ENCODE measurements at places on chromosomes 7 and 10.

DNA sequence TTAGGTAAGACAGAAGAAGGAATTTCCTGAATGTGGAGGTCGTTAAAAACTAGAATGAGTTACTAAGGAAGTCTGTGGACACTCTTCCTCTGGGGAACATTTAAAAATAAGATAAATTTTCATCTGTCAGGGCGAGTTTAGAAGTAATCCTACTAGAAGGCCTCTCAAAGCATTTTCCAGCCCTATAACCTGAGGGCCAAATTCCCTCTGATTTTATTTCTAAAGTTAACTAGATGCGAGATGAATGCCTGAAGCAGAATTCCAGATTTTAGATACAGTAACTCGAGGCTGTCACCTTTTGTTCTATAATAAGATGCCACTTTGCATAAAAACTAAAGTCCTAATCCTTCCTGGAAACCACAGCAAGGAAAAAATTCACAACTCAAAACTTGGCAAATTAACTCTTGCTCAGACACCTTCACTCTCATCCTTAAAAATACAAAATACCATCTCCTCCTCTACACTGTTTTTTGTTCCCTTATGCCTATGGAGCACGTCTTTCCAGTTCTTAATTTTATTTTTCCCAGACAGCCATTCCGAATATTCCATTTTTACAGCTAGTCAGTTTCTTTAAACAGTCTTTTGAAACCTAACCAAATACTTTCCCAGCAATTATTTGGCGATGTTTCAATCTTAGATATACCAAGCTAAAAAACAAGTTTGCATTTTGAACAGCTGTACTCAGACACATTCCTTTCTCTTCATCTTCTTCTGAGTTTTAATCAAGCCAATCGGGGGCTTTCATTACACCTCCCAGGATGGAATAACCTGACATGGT lies 420.7 kb upstream of the NFE2L3 start:
- no peak for DNase-seq

- DNase-seq = no peak
These were observed 102.8 kb upstream of the ZNF438 start for GRCh38 chr10:31134311-31134952.

- DNase-seq = no peak
These were observed 125.1 kb downstream of the NT5C2 start for GRCh38 chr10:103067956-103068355.

GRCh38 chr7:55244006-55244745 lies 121.0 kb upstream of the LANCL2 start:
- DNase-seq = no peak

Data from activated CD8-positive, alpha-beta memory T cell treated with anti-CD3 and anti-CD28 coated beads for 1 hour (primary cell).